ENCODE measurements at places on chromosomes 12 and 14.

- DNase-seq = no peak
Measured at GRCh38 chr12:92337128-92337527, 191.5 kb upstream of the BTG1 start.

GRCh38 chr14:64620910-64621309, 71.1 kb downstream of the PPP1R36 start:
- no peak for DNase-seq

GRCh38 chr12:132146772-132147422, 2.6 kb downstream of the NOC4L start:
- no peak for DNase-seq

DNA sequence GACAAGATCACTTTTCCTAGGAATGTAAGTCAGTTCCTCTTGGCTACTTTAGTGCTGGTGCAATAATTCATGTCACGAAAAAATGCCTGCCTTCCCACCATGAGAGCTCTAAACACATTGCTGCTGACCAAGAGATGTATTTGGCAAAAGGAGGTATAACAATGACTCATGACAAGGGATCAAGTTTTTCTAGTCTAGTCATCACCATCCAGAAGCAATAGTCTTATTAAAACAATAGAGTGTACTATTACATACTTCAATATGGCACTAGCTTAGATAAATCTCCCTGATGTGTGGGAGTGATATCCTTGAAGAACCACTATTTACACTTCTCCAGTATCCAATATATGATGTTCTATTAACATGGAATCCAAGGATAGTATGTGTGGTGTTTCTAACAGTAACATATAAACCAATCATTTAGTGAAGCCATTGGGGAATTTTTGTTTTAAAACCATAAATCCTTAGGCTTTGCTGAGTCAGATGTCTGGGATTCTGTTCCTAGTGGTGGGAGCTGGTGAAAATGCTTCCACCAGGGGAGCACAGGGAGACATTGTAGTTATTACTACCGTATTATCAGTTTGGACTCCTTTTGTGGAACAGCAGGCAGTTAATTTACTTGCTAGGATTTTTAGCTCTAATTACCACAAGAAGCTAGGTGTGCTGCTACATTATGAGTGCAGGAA, 1387.5 kb downstream of the LRFN5 start:
- no peak for DNase-seq

DNA sequence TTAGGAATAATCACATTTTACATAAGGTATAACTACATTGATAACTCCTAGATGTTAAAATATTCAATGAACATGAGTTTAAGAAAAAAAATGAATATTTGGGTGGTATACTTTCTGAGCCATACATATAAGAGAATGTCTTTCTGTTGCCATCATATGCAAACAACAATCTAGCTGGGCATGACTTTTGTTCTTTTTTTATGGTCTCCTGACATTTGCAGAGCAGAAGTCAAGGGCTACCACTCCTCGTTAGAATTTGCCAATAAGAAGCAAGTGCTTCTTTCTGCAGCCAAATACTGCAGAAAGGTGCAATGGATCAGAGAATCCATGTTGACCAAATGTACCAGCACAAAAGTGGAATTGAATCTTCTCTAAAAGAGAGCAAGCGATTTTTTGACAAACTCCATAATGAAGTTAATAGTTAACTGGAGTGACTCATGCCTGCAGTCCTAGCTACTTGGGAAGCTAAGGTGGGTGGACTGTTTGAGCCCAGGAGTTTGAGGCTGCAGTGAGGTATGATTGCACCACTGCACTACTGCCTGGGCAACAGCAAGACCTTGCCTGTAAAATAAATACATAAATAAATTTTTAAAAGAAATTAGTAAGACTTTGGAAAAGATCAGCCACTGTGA, 25.5 kb upstream of the CCDC91 start:
- DNase-seq = no peak

GRCh38 chr14:85483037-85483436, 46.9 kb upstream of the FLRT2 start:
- no peak for DNase-seq

GRCh38 chr14:47194055-47194454, 481.4 kb downstream of the MDGA2 start:
- DNase-seq = no peak

DNA sequence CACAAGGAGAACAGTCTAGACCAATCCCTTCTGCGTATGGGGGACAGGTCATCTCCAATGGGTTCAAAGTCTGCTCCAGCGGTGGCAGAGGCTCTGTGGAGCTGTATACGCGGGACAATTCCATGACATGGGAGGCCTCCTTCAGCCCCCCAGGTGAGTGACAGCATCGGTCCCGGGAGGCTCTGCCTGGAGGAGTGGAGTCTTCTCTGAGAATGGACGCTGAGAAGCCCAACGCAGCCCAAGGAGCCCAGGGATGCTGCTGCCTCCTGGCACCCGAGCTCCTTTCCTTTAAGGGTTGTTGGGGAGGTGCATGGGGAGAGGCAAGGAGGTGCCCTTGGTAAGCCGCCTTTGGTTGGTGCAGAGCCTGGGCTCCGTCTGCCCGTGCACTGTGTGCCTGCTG, 28.2 kb downstream of the ADGRD1 start:
- no peak for DNase-seq

- DNase-seq = no peak
Measured at GRCh38 chr12:39763071-39763889, 143.7 kb upstream of the ABCD2 start.

DNA sequence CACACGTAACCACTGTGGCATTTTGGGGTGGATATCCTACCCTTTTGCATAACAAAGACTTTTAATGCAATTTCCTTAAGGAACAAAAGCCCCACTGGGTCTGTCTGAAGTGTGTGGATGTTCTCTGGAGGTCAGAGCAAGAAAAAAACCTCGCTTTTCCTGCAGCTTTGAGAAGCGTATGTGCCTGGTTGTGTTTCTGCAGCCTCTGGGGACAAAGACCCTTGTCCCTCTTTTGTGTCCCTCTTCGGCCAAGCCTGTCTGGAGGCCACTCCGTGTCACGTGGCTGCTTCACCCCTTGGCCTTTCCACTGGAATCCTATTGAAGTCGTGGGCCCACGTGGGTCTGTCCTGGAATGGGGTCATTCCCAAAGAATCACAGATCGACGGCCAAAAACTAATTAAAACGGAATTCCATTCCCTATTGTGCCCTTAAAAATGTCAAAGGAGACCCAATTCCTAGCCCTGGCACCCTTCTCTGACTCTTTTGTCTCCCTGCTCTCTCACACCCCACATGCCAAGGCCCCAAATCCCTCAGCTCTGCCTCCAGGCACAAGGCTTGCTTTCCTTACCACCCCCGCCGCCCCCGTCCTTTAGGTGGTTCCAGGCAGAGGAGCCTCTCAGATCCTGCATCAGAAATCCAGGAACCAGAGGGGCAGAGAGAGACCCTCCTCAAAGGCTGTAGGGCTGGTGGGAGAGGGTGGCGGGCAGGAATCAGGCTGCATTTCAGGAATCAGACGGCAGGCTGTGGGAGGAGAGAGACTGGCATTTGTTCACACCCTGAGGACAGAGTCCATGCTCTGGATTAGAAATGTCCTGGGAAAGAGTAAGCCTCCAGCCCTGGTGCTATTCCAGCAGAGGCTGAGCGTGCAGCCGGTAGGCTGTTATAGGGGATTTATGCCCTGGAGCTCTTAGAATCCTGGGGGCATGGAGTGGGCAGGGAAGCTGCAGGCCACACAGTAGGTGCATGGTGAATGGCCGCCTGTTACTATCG, 12.6 kb upstream of the CYP46A1 start:
- DNase-seq = no peak

DNA sequence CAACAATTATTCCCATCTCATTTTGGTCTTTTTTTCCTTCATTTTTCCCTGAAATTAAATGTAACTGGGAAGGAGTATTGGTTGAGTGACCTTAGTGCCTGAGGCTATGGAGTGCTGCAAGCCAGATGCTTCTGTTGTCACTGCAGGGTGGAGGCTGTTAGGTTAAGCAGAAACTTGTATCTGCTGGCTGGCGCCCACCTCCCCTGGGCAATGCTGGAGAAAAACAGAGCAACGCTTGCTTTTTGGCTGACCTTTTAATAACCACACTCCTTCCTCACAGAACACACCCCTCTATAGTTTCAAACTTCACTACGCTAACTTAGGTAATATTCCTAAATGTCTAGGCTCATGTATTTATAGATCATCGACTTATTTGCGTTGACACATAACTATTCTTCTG, 583.5 kb upstream of the NOVA1 start:
- no peak for DNase-seq

- no peak for DNase-seq
Measured at GRCh38 chr14:74978416-74978947, 23.1 kb upstream of the PGF start.

- DNase-seq = no peak
Measured at GRCh38 chr14:103118018-103118662, 5.1 kb upstream of the TNFAIP2 start.

GRCh38 chr14:96512602-96513397, 10.6 kb downstream of the PAPOLA start:
- DNase-seq = no peak

DNA sequence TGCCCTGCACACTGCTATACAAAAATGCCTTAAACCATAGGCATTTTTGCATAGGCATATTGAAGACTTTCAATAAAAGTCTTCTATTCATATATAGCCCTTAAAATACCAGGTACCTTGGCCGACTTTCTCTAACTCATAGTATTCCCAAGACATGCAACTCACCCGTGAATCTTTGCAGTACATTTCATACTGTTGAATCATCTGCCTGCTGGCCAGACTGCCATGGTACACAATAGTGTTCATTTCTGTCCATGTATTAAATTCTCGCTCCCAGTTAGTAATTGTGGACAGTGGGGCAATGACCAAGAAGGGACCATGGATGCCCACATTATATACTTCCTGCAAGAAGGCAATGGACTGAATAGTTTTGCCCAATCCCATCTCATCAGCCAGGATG, 24.3 kb upstream of the SUPT16H start:
- no peak for DNase-seq

GRCh38 chr12:27900920-27901879, 71.3 kb downstream of the PTHLH start:
- DNase-seq = no peak

- DNase-seq = no peak
Measured at GRCh38 chr12:2941524-2941923, 17.7 kb upstream of the TEAD4 start.

- DNase-seq = no peak
Measured at GRCh38 chr14:106578481-106578880, 1052.1 kb downstream of the TMEM121 start.

- no peak for DNase-seq
Measured at GRCh38 chr14:89507521-89507920, 90.5 kb upstream of the FOXN3 start.

- DNase-seq = no peak
Measured at GRCh38 chr14:61426048-61426447, 104.7 kb downstream of the PRKCH start.

GRCh38 chr14:45968037-45968436, 683.5 kb downstream of the RPL10L start:
- no peak for DNase-seq

- no peak for DNase-seq
Measured at GRCh38 chr12:12540261-12541013, 22.2 kb downstream of the DUSP16 start.

- no peak for DNase-seq
Measured at GRCh38 chr14:38469156-38469555, 213.3 kb upstream of the CLEC14A start.
